ENCODE measurements at places on chromosomes 3 and 15.

DNA sequence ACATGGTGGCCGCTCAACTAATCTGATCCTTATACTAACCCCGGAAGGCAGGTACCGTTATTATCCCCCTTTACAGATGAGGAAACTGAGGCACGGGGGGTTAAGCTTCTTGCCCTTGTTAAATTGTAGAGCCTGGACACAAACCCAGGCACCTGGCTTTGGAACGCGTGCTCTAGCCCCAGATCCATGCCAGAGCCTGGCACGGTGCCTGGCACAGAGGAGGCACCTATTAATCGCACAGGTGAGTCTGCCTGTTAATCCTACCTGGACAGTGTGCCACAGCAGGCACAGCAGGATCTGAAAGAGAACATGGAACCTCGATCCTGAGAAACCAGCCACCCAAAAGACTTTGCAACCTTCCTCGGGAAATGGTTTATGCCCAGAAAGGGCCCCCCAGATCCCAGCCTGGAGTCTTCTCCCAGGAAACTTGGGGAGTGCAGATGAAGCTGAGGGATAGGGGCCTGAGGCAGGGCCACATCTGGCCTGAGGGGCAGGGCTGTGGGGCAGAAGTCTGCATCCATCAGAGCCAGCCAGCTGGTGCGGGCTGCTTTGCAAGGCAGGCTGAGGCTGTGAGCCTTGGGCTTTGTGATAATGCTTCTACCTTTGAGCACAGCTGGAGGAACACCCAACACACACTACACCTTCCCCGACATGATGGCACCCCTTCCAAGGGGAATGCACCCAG lies 55.3 kb upstream of the SLC6A1 start:
- DNase-seq: no peak

DNA sequence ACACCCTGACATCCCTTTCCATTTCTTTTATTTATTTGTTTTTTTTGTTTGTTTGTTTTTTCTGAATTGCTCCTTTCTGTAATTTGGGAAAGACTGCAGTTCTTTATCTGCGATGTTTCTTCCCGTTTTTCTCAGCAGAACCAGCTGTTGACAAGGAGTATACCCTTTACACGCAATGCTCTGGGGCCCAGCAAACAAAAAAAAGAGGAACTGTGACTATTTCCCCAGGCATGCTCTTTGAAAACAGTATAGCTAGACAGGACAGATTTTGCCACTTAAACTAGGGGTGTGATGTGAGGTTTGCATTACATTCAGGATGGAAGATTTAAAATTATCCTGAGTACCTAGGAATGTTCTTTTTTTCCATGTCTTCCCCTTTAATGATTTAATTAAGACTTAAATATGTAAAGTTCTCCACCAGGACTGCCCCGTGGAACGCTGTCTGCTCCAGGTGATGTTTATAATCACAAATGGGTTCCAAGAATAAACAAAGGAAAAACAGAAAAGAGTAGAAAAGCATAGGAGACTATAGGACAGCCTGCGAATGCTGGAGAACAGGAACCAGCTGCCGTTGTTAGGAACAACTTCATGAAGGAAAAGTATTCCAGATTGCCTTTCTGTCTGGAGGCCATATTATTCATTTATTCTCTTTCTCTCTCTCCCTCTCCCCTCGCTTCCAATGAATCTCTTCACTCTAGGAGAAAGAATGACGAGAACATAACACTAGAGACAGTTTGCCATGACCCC lies 43.3 kb downstream of the TGFBR2 start:
- DNase-seq: peak; percentile 21

GRCh38 chr15:75081150-75081549 lies 57.8 kb downstream of the PPCDC start:
- no peak for DNase-seq

- no peak for DNase-seq
These were observed 74.5 kb upstream of the TSPAN3 start for GRCh38 chr15:77145370-77145769.

DNA sequence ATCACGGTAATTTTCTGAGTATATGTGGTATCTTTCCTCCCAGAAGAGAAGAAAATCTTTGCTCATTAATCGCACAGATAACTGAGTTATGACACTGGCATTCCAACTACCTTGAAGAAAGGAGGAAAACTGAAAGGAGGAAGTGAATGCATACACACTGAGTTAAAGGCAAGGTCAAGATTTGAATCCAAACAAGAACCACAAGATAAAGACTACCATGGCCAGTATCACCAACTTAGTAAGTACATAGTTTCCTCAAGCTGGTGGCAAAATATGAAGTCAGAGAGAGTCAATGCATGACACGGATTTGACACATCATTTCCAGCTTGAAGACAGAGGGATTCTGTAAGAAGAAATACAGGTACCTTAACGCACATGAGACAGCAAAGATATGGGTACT lies 287.5 kb downstream of the ULK4 start:
- no peak for DNase-seq

DNA sequence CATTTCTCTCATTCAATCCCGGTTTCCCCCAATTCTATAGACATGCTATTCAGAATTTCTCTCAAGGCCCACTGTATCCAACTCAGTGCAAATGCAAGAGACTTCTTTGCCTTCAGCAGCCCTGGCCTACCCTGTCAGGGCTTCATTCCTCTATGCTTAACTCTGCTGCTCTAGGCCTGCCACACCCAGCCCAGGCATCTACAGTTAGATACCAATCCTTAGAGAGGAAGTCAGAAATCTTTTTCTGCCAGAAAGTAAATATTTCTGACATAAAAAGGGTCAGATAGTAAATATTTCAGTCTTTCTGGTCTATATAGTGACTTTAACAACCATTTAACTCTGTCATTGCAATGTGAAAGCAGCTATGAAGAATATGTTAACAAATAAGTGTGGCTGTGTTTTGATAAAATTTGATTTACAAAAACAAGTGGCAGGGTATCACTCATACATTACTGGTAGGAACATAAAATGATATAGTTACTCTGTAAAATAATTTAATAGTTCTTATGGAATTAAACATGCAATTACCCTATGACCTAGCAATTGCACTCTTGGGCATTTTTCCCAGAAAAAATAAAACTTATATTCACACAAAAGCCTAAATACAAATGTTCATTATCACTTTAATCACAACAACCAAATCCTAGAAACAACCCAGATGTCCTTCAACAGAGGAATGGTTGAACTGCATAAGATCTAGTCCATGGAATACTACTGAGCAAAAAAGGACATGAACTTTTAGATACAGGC lies 942.0 kb downstream of the SQOR start:
- no peak for DNase-seq

DNA sequence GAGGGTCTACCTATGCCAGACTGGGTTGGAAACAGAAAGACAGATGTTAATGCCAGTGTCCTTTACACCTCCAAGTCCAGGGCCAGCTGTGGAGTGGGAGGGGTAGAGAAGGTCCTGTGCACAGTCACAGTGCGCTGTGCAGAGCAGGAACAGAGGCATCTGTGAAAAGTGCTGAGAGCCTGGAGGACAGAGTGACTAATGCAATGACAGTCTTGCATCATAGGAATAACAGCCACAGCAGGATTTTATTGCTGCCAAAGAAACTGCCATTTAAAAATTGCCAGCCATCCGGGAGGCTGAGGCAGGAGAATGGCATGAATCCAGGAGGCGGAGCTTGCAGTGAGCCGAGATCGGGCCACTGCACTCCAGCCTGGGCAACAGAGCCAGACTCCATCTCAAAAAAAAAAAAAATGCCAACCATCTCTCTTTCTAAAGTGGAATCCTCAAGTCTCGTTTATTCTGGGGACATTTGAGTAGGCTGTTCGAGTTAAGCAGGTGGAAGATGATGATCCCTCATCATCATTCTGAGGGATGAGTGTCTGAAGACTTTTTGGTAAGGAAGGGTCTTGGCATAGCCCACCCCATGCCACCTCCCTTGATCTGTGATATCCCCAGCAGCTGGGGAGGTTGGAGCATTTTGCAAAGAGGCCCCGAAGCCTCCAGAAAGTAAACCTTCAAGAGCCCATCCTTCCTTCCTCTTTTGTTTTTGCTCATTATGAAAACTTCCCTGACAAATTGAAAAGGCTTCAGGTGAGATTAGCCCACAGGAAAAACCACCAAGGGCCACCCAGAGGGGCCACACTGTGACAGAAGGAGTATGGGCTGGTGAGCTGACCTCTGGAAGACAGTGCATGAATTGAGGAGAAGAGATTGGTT lies 7.7 kb downstream of the CCR2 start:
- DNase-seq: no peak

- no peak for DNase-seq
These were observed 12.2 kb downstream of the PROS1 start for GRCh38 chr3:93961489-93961888.

GRCh38 chr3:7305561-7305960 lies 444.6 kb downstream of the GRM7 start:
- no peak for DNase-seq

- no peak for DNase-seq
These were observed 751 bp upstream of the DCLK3 start for GRCh38 chr3:36765104-36765503.

DNA sequence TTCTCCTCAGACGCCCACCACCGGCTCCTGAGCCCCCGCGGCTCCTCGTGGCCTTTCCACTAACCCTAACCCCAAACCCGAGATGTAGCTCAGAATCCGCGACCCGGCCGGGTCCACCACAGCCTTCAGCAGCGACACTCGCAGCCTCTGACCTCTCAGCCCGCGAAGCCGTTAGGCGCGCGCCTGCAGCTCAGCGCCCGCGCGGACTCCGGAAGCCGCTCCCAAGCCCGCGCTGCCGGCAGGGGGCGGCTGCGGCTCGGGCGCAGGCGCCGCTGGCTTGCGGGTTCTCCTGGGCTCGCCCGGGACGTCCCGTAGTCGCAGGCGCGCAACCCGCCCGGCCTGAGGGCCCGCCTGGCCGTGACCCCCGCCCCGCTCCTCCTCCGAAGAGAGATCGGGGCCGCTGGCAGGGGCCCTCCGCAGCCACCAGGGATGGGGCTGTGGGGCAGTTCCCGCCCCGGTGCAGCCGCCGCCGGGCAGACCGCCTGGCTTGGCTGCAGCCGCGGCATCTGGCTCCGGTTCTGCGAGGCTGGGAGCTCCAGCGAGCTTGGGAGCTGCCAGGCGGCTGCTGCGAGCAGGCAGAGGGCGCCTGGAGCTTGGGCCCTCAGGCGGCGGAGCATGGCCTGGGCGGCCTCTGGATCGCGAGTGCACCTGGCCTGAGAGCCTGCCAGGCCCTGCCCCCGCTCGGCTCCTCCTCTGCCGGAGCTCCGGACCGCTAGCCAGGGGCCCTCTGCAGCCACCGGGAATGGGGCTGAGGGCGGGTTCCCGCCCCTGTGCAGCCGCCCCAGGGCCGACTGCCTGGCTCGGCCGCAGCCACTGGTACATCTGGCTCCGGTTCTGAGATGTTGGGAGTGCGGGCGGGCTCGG lies 120.7 kb downstream of the LMLN start:
- DNase-seq: peak; percentile 65

DNA sequence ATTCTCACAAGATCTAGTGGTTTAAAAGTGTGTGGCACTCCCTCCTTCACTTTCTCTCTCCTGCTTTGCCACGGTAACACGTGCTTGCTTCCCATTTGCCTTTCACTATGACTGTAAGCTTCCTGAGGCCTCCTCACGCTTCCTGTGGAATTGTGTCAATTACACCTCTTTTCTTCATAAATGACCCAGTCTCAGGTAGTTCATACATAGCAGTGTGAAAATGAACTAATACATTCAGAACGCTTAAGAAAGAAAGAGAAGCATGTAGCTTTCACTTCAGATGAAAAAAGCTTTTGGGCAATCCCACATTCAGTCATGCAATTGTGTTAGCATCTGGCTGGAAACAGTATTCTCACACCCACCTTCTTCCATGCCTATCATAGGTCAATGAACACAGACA lies 24.4 kb downstream of the P3H2 start:
- DNase-seq: no peak

DNA sequence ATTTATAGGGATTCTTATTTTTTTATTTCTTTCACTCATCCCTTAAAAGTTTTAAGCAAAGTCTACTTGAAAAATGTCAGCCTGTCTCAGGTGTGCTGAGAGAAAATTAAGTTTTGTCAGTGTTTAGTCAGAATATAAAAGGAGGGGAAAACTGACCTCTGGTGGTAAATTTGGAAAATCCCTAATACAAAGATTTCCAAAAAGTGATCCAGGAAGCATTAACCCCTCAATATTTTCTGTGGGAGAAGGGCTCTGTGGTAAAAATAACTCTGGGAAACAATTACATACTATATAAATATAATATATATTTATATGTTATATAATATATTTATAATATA lies 41.0 kb upstream of the FRMD4B start:
- DNase-seq: no peak

DNA sequence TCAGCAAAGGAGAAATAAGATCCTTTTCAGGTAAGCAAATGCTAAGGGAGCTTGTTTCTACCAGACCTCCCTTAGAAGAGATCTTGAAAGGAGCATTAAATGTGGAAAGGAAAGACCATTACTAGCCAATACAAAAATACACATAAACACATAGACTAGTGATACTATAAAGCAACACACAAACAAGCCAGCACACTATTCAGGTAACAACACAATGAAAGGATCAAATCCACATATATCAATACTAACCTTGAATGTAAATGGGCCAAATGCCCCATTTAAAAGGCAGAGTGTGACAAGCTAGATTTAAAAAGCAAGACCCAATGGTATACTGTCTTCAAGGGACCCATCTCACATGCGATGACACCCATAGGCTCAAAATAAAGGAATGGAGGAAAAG lies 317.6 kb downstream of the TBL1XR1 start:
- DNase-seq: no peak

DNA sequence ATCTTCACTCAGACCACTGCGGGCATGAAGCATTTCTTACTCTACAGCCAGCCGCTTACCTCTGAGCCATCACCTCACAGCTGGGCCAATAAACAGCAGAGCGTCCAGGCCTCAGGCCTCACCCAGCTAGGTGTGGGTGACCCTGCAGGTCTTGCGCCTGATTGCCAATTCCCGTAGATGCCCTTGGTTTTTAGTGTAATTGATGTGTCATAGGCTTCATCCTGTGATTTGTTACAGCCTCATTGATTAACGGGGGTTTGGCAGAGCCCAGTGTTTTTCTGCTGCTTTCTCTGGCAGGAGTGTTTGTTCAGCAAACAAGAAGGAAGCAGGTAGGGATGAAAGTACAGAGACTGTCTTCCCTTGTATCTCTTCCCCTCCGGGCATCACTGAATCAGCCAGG lies 49.6 kb upstream of the BNIP2 start:
- no peak for DNase-seq

DNA sequence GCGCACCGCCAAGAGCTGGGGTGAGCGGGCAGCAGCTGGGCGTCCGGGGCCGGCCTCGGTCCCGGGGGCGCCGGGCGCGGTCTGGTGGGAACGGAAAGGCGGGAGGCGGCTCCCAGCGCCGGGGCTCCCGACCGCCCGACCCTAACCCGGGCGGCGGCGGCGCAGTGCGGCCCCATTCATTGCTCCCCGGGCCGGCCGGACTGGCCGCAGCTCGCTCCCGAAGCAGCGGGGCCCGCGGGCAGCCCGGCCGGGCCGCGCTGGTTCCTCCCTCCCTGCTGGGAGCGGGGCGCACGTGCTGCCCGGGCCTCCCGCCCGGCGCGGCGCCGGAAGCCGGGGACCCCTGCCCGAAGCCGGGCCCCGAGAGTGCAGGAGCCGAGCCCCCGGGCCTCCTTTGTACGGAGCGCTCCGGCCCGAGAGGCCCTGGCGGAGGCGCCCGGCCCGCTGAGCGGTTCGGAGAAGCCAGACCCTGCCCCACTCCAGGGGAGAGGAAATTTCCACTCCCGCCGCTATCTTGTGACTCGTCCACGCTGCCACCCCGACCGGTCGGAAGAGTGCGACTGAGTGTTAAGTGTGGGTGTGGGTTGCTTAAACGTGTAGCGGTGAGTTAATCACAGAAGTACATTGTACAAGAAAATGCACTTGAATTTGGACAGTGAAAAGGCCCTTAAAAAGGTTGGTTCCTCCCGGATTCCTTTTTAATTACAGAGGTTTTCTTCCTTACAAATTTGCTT lies 613 bp downstream of the ATP1B3 start:
- peak; percentile 37 for DNase-seq
